ENCODE measurements at places on chromosomes 4 and X.

GRCh38 chr4:180665481-180665880 lies 1577.7 kb upstream of the TENM3 start:
- DNase-seq: no peak

DNA sequence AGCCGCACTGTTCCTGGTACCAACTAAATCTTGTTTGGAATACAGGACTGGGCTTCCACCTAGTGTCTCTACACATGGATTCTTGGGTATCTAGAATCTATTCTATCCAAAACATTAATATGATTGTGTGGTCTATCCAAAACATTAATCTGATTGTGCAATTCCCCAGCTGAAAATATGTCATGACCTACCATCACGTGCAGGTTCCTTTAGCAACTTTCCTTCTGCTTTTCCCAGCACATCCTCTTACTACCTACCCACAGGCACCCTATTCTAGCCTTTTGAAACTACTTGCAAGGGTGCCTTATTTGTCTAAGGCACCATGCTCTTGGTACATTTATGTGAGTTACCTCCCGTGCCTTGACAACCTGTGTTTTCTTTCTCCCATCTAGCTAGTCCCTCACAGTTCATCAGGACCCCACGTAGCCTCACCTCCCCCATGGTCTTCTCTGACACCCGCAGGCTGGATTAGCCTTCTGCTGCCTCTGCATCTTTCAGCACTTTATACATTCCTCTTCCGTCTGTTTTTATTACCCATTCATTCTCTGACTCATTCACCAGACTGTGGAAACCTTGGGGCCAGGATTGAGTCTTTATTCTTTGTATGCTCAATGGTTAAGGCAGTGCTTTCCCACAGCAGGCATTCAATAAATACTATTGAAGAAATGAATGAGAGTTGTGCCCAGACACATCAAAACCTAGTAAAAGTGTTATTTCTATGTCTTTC lies 88.8 kb upstream of the FAM9B start:
- no peak for DNase-seq

- no peak for DNase-seq
Measured at GRCh38 chr4:5772528-5773270, 61.7 kb downstream of the EVC start.

DNA sequence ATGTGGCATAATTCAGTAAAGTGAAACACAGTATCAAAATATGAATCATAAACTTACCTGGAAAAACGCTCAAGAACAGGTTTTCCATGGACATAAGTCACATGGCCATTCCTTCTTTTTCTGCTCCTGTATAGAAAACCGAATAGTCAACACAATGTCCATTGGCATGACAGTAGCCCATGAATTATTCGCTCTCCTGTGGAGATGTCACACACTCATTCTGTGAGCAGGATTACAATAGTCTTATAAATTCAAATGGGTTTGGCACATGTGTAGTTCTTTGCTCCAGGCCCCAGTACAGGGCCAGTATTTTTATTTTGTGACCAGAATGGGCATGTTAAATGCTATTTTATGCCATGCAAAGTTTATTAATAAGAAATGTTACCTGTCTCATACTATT lies 15.1 kb upstream of the CXCL13 start:
- no peak for DNase-seq

DNA sequence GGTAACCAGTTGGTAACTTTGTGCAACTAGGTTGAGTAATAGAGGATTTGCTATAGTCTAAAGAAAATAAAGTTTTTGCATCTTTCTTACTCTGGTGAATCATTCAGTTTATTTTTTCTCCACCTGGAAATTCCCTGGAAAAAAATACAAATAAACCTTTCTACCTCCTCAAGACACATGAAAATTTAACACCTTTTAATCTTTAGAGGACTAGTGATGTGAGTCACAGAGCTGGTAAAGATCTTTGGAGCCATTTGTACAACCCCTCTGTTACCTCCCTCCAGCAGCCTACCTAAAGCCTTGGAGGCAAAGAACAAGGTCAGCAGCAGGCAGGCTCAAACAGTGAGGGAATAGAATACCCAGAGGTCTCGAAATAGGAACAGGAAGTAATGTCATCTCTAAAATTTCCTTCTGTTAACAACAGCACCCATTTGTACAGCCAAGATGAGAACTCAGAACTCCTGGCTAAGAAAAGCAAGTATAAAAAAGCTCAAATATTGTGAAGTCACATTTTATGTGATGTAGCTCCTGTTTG lies 10.2 kb upstream of the MAOB start:
- no peak for DNase-seq
